ENCODE measurements at places on chromosomes 2 and 18. TPM values are rescaled to one million over a fixed set of nuclear protein-coding genes. Genes with fewer than 3 reads are reported as not detected.
A peak's percentile ranks its signal among the peaks of the same experiment; 100 is the strongest.

- no peak for DNase-seq
Measured at GRCh38 chr18:8719192-8719591, 13.8 kb downstream of the MTCL1 start.

GRCh38 chr2:176122683-176123410, at the start of gene HOXD9:
HOXD9 (plus strand) TSS chr2:176122719; CDS start chr2:176122769, 50 bp downstream.
- DNase-seq, result peak; percentile 75

DNA sequence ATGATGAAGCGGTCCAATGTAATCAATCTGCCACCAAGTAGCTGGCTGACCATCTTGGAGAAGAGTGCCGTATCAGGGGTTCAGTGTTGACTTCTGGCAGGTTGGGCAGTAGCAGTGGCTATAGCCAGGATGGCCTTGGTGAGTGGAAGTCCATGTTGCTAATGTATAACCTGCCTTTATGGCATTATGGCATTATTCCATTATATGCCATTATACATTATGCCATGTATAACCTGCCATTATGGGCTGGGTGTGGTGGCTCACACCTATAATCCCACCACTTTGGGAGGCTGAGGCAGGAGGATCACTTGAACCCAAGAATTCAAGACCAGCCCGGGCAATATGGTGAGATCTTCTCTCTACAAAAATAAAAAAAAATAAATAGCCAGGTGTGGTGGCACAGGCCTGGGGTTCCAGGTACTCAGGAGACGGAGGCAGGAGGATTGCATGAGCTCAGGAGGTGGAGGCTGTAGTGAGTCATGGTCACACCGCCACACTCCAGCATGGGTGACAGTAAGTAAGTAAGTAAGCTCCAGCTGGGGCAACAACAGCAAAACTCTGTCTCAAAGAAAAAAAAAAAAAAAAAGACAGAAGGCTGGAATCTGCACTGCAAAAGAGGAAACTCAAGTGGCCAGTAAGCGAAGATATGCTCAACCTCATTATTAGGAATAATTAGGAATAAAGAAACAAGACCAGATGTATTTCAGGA, 24.4 kb upstream of the EMILIN2 start:
- DNase-seq, result no peak

DNA sequence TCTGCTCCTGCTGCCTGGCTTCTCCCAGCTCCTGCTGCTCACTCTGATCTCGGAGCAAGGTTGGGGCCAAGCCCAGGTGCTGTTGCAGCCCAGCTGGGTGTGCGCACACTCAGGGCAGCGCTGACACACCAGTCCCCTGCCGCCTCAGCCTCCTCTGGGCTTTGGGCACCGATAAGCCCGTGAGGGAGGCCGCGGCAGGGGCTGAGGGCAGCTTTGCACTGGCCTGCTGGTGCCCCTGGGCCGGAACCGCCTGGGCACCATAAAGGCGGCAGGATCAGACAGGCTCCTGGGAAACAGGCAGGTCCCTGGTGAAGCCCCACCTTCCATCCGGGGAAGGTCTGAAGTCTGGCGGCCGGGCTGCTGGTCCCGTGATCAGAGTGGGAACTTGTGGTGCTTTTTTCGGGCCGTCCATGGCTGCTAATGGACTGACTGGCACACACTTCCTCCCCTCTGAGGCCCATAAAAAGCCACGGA, 14.1 kb upstream of the EML6 start:
- DNase-seq, result no peak

- no peak for DNase-seq
Measured at GRCh38 chr2:101714118-101714517, 16.6 kb downstream of the MAP4K4 start.

DNA sequence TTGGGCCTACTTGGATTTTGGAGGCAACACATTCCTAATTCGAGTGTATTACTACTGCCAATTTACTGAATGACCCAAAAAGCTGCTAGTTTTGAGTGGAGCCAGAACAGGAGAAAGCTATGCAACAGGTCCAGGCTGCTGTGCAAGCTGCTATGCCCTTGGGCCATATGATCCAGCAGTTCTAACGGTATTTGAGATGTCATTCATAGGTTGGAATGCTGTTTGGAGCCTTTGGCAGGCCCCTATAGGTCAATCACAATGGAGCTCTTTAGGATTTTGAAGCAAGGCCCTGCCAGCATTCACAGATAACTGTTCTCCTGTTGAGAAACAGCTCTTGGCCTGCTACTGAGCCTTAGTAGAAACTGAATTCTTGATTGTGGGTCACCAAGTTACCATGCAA, 368.7 kb downstream of the CDH19 start:
- no peak for DNase-seq

GRCh38 chr2:159226059-159226461, 60.4 kb downstream of the WDSUB1 start:
- peak; percentile 20 for DNase-seq

DNA sequence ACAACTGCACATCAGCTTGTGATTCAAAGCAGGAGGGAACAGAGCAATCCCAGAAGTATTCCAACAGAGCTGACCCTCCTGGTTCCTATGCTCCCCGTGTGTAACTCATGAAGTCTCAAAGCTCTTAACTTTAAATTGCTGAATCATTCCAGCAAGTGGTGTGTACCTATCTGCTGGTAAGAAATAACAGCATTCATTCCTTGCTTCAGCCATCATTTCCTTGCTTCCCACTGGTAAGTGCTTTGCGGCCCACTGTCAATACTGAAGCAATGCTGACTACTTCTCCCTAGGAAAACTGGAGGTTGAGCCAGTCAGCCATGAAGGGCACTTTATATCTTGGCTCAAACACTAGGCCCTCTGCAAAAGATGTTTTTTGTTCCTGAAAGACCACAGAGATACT, 222.4 kb downstream of the EXOC6B start:
- DNase-seq, result no peak

GRCh38 chr2:96491860-96492497, 13.2 kb downstream of the NEURL3 start:
- DNase-seq, result no peak

- DNase-seq, result no peak
Measured at GRCh38 chr2:12797815-12798214, 81.1 kb downstream of the TRIB2 start.

DNA sequence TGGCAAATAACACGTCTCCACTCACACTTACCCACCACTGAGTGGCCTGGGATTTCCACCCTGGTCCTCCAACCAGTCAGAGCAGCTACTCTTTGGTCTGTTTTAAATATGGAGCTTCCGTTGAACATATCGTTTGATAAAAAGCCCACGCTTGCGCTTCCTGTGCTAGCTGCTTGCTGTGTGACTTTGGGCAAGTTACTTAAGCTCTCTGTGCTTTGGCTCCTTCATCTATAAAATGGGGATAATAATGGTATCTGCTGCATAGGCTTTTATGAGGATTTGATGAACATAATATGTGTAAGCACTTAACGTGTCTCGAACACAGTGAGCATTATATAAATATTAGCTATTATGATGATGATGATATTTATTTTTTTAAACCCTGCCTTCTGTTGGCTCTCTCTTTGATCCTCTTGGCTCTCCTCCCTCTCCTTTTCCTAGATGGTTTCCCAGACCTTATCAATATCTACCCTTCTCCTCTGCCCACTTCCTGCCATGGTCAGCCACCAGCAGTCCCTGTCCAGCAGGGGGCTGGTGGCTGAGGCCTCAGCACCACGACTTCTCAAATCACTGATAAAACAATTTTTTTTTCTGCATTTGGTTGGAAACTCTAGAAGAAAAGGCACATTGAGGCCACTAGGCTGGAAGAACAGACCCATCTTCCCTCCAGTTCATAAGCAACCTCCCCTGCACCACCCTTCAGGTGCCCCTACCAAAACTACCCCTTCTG, 191.9 kb downstream of the LOXHD1 start:
- DNase-seq, result no peak

- DNase-seq, result no peak
Measured at GRCh38 chr2:45860136-45861121, 209.0 kb downstream of the PRKCE start.

DNA sequence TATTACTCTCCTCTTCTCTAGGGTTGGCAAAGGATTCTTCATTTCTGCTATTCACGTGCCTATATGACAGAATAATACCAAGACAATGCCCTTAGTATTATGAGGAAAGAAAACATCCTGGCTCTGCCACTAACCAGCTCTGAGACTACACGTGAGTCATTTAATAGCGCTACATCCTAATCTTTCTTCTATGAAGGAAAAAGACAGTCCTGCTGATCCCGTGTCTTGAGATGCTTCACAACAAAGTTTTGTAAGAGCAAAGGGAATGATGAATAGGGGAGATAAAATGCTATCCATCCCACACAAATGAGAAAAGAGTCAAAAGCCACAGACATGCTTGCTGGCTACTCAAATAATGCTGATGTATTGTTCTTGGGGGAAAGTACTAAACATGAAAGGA, 152.8 kb downstream of the PID1 start:
- DNase-seq, result no peak

- no peak for DNase-seq
Measured at GRCh38 chr2:221346411-221346810, 225.7 kb downstream of the EPHA4 start.

- no peak for DNase-seq
Measured at GRCh38 chr2:170177950-170178781, at the start of gene MYO3B. MYO3B (plus strand) TSS chr2:170178147; CDS start chr2:170178288, 141 bp downstream.

DNA sequence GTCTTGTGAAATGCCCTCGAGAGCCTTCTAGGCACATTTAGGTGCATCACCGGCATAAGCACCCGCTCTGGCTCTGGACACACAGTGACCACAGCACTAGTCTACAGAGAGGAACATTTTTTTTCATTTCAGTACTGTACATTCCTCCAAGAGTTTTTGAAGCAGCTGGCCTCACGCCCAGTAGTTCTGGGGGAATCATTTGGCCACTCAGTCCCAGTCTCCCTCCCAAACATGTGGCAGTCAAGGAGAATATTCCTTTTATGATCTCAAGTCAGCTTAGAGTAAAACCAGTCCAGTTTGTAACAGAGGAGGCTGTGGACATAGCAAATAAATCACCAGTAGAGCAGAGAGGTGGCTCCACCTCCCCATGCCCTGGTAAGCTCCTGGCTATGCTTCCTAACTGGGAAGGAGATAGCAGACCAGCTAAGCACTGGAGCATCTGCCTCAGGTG, 48.1 kb downstream of the KCNE4 start:
- no peak for DNase-seq

GRCh38 chr2:231189571-231190495, 8.6 kb upstream of the ARMC9 start:
- no peak for DNase-seq

GRCh38 chr2:212477571-212477970, 61.0 kb downstream of the ERBB4 start:
- DNase-seq, result no peak

DNA sequence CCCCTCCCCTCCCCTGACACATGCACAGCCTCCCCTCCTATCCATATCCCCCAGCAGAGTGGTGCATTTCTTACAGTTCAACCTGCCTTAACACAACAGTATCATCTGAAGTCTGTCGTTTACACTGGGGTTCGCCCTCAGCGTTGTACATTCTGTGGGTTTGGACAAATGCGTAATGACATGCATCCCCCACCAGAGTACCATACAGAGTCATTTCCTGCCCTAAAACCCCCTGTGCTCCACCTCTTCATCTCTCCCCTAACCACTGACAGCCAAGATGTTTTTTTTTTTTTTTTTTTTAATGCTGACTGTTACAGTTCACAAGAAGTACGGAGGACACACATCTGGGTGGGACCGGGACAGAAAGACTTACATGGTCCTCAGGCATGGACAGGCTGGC, 22.6 kb downstream of the POMC start:
- no peak for DNase-seq

GRCh38 chr2:17476830-17477229, 41.4 kb downstream of the RAD51AP2 start:
- DNase-seq, result no peak

DNA sequence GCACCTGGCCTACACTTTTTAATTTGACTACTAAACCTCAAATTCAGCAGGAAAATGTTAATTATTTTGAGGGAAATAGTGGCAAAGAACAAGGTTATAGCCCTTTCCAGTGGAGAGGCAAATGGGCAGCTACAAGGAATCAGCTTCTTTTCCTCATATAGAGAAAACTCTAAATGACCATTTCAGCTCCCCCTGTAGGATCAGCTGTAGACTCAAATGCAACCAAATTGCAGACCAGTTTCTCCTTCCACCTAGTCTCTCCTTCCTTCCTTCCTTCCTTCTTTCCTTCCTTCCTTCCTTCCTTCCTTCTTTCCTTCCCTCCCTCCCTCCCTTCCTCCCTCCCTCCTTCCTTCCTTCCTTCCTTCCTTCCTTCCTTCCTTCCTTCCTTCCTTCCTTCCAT, 158.2 kb downstream of the ZEB2 start:
- DNase-seq, result no peak

DNA sequence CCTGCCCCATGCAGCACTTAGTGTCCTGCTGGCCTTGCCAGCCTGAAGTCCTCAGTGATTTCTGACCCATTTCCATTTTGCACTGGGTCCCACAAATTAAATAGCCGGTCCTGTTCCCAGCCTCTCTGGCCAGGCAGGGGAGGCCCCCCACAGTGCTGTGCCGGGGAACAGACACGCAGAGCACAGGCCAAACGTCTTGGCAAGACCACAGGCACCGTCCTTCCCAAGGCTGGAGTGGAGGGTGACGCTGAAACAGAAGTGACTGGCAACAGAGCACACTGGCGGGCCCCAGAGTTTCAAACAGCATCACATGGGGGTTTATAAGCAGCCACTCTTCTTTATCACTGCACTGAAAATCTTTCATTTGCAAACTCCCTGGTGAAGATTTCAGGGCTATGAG, 52.2 kb downstream of the EDAR start:
- no peak for DNase-seq

- no peak for DNase-seq
Measured at GRCh38 chr2:85528355-85528754, 10.6 kb upstream of the MAT2A start.

GRCh38 chr18:58732471-58732870, 61.2 kb downstream of the MALT1 start:
- DNase-seq, result no peak

GRCh38 chr2:3461801-3462492, 57.4 kb downstream of the ADI1 start:
- no peak for DNase-seq

- DNase-seq, result no peak
Measured at GRCh38 chr2:196099916-196100315, 31.3 kb upstream of the DNAH7 start.

DNA sequence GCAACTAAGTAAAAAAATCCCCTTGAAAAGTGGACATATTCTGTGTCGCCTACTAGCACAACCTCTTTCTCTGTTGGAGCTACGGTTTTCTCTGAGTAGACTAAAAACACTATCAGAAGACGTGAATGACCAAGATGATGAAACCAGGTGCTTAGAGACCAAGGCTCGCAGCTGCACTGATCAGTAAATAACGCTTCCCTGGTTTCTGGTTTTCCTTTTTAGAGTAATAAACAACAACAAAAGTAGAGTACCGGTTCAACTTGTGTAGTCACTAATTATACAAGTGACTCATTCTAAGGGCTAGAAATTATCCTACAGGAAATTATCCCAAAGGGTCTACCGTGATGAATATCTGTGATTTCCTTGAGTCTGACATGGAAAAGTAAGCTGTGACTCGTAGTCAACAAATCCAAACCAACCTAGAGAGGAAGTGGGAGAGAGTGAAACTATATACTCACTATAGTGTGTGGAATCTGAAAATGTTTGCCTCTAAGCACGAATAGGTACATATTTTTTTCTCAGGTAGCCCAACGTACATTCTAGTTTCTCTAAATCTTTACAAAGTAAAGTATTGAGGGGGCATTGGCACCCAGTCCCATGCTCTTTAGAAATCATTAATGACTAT, 17.8 kb downstream of the RASGRP3 start:
- DNase-seq, result no peak

Gene GPR45
- total RNA-seq, result not detected

Gene NETO1
- total RNA-seq, result 19.3 TPM

Gene BABAM2
- total RNA-seq, result 20.1 TPM

Gene GMPPA
- 34.3 TPM for total RNA-seq

Gene COL6A3
- 3.4 TPM for total RNA-seq

Gene MGAT4A
- 7.7 TPM for total RNA-seq

Gene MRO
- total RNA-seq, result 0.67 TPM

Gene SFT2D3
- total RNA-seq, result 7.1 TPM

Gene UGT1A4
- not detected for total RNA-seq
